DMS79 treated with DMSO at 0.1 percent for 48 hours (cell line): ENCODE measurements at places on chromosomes 2 and 18.
A peak's percentile ranks its signal among the peaks of the same experiment; 100 is the strongest.

GRCh38 chr2:179020156-179020750 is 29.7 kb downstream of the CCDC141 start:
- no peak for DNase-seq

- no peak for DNase-seq
Measured at GRCh38 chr18:46484971-46485370, 172.0 kb downstream of the LOXHD1 start.

GRCh38 chr2:172215936-172216335 is 113.2 kb upstream of the DLX2 start:
- no peak for DNase-seq

DNA sequence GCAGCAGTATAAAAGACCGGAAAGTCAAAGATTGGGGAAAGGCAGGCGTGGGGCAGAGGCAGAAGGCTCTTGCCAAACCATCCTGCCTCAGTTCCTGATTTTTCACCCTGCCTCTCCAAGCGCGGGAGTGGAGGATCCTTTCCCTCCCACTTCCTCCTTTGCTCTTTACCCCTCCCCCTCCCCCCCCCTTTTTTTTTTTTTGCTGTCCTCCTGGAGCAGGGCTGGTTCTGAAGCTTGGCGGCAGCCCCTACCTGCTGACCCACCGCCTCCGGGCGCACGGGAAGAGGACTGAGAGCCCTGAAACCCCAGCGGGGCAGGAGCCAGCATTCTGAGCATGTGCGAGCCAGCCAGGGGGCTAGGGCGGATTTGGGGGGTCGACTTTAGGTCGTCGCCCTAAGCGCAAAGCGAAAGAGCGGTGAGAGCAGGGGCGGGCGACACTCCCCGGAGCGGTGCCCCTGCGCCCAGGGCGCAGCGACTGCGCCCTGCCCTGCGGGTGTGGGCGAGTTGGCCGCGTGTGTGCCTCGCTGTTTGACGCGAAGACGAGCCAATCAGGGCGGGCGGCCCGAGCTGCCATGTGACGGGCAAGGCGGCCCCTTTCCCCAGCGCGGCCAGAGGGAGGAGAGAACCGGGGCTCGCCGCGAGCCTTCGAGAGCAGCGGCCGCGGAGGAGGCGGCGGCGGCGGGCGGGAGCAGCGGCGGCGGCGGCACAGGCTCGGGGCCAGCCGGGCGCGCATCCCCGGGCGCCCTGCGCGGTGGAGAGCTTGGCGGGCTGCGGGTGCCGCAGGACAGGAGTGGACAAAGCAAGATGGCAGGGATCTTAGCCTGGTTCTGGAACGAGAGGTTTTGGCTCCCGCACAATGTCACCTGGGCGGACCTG is at the start of gene CERS6:
Gene CERS6, plus strand, starts transcription at position 628 of the 876 bp plus-strand sequence. Its CDS starts 177 bp downstream, at position 805.
- DNase-seq: peak; percentile 72

DNA sequence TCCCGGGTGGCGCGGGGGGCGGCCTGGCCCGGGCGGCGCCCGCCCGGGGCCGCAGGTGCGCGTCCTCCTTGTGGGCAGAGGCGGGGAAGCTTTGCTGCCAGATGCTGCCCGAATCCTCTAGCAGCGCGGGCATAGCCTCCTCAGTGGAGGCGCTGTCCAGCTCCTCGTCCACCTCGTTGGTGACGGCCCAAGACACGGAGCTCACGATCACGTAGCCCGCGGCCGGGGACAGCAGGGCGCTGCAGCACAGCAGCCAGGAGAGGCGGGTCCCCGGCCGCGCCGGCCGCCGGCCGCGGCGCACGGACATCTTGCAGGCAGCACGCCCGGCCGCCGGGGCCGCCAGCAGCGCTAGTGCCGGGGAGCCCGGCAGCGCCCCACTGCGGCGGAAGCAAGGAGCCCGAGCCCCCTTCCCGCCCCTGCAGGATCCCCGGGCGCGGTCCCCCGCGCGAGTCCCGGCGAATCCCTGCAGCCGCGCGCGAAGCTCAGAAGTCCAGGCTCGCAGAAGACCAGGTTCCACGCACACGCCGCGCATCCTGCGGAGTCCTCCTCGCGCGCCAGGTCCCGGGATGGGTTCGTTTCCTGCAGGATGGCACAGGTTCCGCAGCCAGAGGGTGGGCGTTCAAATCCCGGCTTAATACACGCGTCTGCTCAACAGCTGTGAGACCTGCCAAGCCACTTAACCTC is at the start of gene CREG2:
Gene CREG2, minus strand, starts transcription at position 353 of the 684 bp plus-strand sequence. Its CDS starts 46 bp downstream, at position 307.
- peak; percentile 16 for DNase-seq

GRCh38 chr2:230230087-230230486 is 4.6 kb downstream of the SP140 start:
- no peak for DNase-seq
